Astrocyte (in vitro differentiated cells and primary cell): ENCODE measurements at places on chromosomes 1 and 21.
A peak's percentile ranks its signal among the peaks of the same experiment; 100 is the strongest.

DNA sequence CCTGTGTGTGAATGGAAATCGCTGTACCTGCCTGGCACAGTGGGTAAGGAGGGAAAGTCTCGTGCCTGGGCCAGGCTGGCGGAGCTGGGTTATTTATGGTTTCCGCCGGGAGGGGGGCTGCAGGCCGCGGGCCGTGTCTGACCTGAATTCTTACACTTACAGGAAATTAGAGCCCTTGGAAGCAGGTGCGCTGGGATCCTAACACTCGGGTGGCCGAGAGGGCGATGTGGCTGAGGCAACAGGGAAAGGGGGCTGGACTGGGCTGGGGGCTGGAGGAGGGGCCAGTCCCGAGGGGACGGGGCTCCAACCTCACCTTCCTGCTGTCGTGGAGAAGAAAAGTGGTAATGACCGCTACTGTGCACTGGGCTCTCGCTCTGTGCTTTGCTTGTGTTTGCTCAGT is 109.4 kb upstream of the WNT4 start:
- peaks cover 24% of the 10 kb centered on the region for H3K27me3 ChIP-seq
- no peak for DNase-seq
- H3K4me3 ChIP-seq = no peak overlapping the region
- no peaks in the 10 kb centered on the region for H3K36me3 ChIP-seq

DNA sequence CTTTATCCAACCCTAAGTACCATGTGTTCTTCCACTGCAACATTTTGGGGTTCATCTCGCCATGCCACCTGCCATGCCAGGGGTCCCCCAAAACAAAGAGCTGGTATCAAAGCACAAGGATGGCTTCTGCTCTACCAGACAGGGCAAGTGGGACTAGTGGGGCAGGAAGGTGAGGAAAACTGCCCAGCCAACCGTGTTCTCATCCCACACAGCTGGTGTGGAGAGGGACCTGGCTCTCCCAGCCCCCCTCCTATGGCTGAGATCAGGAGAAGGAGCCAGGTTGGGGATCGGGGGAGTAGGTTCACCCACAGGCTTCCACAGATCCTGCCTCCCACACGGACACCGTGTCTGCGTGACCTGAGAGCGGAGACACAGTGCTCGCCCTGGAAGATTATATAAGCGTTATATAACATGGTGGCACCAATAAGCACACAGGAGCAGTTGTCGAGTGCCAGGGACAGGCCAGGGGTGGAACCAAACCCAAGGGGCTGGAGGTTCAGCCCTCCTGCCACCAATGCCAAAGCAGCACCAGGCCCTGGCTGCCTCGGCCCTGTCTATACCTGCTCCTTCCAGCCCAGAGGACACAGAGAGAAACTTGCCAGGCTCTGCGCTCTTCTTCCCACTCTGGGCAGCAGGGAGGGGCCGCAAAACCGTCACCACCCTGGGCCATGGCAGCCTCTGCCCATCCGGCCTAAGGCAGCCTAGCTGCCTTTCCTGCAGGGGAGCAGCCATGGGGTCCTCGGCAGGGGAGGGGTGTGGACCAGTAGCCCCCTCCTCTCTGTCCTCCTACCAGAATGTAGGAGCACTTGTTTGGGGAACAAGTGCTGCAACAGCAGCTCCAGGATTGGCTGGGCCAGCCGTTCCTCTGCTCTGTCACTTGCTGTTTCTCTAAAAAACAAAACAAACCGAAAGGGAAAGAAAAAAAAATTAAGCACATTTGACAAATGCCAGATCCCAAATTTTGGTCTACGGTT is 43.5 kb downstream of the CD34 start:
- H3K36me3 ChIP-seq = no peaks in the 10 kb centered on the region
- no peak for DNase-seq
- H3K27ac ChIP-seq = no peak overlapping the region
- H3K27me3 ChIP-seq = no peaks in the 10 kb centered on the region

DNA sequence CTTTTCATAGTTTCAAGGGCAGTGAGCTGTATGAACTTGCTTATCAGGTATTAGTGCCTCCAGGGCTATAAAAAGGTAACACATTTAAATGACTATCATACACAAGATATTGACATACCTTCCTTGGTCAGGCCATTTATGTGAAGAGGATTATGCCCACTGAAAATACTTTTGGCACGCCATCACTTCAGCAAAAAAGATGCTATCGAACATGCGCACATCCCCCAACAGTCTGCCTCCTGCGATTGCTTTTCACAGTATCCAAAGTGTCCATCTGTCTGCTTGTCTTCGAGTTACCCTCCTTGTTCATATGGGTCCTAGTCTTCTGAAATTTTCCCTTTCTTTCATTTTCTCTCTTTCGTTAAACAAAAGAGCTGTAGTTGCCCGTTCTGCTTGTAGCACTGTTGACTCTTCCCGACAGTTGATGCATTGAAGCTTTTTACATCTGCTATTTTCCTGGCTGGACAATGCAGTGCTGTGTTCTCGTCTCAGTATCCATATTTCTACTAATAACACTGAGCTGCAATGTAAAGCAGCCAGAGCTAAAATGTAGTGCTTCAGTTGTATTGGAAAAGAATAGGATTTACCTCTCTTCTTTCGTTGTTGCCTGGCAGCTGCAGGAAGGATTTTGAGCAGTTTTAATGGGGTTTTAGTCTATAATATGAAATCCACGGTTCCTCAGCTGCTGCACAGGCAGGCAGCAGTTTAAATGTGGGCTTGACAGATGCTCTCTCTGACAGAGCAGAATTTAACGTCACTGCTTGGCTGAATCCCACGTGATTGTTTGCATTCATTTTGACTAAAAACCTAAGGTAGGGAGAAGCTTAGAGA is at the start of gene B3GALT2:
TSS of gene B3GALT2 (minus strand) at position 713 of the 831 bp plus-strand sequence. CDS start 5,051 bp downstream, outside the sequence.
- no peaks in the 10 kb centered on the region for H3K36me3 ChIP-seq
- H3K4me1 ChIP-seq = peaks cover 8% of the 10 kb centered on the region
- H3K4me3 ChIP-seq = peak within 1 kb of the TSS; percentile 56

GRCh38 chr1:223748405-223748772 is 36.0 kb downstream of the CAPN2 start:
- H3K36me3 ChIP-seq = peaks cover 74% of the 10 kb centered on the region
- no peaks in the 10 kb centered on the region for H3K27me3 ChIP-seq
- peaks cover 34% of the 10 kb centered on the region for H3K4me1 ChIP-seq
- no peak overlapping the region for H3K4me3 ChIP-seq

DNA sequence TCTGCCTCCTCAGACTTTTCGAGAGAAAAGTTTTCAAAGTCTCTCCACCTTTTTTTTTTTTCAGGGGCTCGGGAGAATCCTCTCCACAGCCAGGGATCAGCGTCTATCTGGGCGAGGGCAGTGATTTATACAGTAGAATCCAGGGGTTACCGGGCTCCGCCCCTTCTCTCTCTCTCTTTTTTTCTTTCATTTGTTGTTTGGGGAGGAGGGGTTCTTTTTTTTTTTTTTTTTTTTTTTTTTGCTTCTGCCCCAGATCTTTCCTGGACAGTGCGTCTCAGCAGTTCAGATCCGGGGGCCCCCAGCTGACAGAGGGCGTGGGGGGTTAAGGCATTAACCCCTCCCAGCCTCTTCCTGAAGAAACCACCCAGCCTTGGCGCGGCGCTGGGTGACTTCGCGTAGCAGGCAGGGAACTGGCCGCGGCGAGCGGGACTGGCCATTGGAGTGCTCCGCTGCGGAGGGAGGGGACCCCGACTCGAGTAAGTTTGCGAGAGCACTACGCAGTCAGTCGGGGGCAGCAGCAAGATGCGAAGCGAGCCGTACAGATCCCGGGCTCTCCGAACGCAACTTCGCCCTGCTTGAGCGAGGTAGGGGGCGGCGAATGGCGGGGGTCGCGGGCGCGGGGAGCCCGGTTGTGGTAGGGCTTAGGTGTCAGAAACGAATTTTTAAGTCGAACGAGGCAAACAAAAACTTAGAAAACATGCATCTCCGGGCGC is at the start of gene S1PR1:
TSS of gene S1PR1 (plus strand) at position 504 of the 713 bp plus-strand sequence. CDS start 1,966 bp downstream, outside the sequence.
- no peaks in the 10 kb centered on the region for H3K27me3 ChIP-seq
- DNase-seq = peak; percentile 38
- H3K36me3 ChIP-seq = no peaks in the 10 kb centered on the region
- peak within 1 kb of the TSS; percentile 70 for H3K4me3 ChIP-seq

DNA sequence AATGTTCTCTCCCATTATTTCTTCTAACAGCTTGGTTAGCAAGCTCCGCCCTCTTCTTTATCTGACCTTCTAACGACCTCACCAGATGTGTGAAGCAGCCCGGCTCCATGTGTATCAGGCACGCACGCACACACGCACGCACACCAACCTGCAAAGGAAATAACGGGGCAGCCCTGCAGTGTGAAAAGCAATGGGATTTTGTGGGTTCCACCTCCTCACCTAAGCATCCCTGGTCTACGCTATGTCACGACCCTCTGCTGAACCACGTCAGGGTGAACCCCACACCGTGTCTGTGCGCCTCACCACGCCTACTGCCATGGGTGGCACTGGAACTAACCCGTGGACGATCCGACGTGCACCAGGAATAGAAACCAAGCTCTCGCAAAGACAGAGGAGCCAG is 10.4 kb downstream of the SSU72 start:
- H3K27ac ChIP-seq = no peak overlapping the region
- H3K27me3 ChIP-seq = no peaks in the 10 kb centered on the region

DNA sequence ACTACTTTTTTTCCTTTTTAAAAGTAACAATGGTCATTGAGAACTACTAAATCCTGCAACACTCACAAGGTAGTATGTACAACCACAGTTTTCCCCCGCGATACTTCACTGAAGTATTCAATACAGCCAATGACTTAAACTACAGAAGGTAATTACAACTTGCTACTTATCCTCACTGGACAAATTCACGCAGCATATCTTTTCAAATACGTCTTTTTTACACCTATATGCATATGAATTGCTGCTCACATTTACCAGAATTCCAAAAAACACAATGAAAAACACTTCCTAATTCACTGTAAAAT is 12.4 kb downstream of the NRIP1 start:
- peaks cover 6% of the 10 kb centered on the region for H3K4me1 ChIP-seq
- peak overlapping the region; percentile 13 for H3K27ac ChIP-seq
- no peaks in the 10 kb centered on the region for H3K27me3 ChIP-seq
- H3K4me3 ChIP-seq = no peak overlapping the region
- no peaks in the 10 kb centered on the region for H3K36me3 ChIP-seq

DNA sequence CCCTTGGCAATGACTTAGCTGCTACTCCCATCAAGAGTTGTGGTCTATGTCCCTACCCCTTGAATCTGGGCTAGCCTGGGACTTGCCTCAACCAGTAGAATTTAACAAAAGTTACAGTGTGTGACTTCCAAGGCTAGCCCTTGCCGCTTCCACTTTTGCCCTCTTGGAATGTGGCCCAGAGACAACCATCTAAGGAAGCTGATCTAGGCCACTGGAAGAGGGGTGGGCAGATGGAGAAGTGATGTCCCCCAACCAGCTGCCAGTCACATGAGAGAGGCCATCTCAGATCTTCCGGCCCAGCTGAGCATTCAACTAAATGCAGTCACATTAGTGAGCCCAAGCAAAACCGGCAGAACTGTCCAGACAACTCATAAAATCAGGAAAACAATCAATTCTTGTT is 115.1 kb downstream of the TOMM20 start:
- no peak overlapping the region for H3K27ac ChIP-seq
- H3K36me3 ChIP-seq = no peaks in the 10 kb centered on the region
- no peak for DNase-seq
- peaks cover 35% of the 10 kb centered on the region for H3K4me1 ChIP-seq
- no peaks in the 10 kb centered on the region for H3K27me3 ChIP-seq
- no peak overlapping the region for H3K4me3 ChIP-seq

GRCh38 chr1:163013826-163014600 is 55.1 kb upstream of the RGS4 start:
- H3K4me1 ChIP-seq = no peaks in the 10 kb centered on the region
- no peaks in the 10 kb centered on the region for H3K36me3 ChIP-seq
- H3K4me3 ChIP-seq = no peak overlapping the region
- H3K27me3 ChIP-seq = no peaks in the 10 kb centered on the region
- DNase-seq = no peak
- no peak overlapping the region for H3K27ac ChIP-seq

GRCh38 chr1:24636661-24637357 is 6.3 kb upstream of the SRRM1 start:
- peaks cover 11% of the 10 kb centered on the region for H3K27me3 ChIP-seq
- H3K36me3 ChIP-seq = no peaks in the 10 kb centered on the region
- H3K27ac ChIP-seq = no peak overlapping the region
- no peak overlapping the region for H3K4me3 ChIP-seq

- DNase-seq = no peak
- H3K4me3 ChIP-seq = no peak overlapping the region
- no peaks in the 10 kb centered on the region for H3K36me3 ChIP-seq
- no peak overlapping the region for H3K27ac ChIP-seq
- H3K27me3 ChIP-seq = no peaks in the 10 kb centered on the region
Observed at GRCh38 chr1:33235521-33235920, 20.8 kb upstream of the ZNF362 start.

DNA sequence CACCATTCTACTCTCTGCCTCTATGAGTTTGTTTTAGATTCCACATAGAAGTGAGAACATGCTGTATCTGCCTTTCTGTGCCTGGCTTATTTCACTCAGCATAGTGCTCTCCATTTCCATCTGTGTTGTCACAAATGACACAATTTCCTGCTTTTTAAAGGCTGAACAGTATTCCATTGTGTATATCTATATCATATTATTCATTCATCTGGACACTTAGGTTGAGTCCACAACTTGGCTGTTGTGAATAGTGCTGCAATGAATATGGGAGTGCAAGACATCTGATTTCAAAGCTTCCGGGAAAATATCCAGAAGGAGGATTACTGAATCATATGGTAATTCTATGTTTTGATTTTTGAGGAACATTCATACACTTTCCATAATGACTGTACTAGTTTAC is 20.1 kb upstream of the DONSON start:
- H3K36me3 ChIP-seq = peaks cover 4% of the 10 kb centered on the region
- H3K27me3 ChIP-seq = no peaks in the 10 kb centered on the region
- peak overlapping the region; percentile 4 for H3K27ac ChIP-seq
- H3K4me1 ChIP-seq = no peaks in the 10 kb centered on the region
- DNase-seq = peak; percentile 6

GRCh38 chr21:42248783-42249597 is 30.1 kb downstream of the ABCG1 start:
- H3K4me3 ChIP-seq = no peak overlapping the region
- H3K27me3 ChIP-seq = peaks cover 9% of the 10 kb centered on the region
- H3K27ac ChIP-seq = no peak overlapping the region
- H3K4me1 ChIP-seq = no peaks in the 10 kb centered on the region

DNA sequence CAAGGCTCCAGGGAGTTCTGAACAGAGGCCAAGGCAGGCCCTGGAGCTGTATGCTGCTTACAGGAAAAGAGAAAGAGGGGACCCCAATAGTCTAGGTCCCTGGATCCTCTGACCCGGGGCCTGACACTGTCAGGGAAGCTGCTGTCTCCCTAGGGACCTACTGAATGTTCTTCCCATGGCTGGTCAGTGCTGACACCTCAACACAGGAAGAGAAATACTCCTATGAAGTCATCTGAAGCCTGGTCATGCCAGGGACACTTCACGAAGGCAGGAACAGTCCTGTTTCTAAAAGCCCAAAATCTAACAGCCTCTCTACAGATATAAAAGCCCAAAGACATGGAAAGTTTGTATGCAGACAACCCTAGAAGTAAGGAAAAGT is 1.7 kb upstream of the LAD1 start:
- no peak for DNase-seq
- no peaks in the 10 kb centered on the region for H3K36me3 ChIP-seq
- no peaks in the 10 kb centered on the region for H3K4me1 ChIP-seq
- no peak overlapping the region for H3K27ac ChIP-seq

- H3K4me1 ChIP-seq = peaks cover 50% of the 10 kb centered on the region
- H3K27me3 ChIP-seq = no peaks in the 10 kb centered on the region
- no peak for DNase-seq
- H3K27ac ChIP-seq = peak overlapping the region; percentile 81
- peak overlapping the region; percentile 12 for H3K4me3 ChIP-seq
Observed at GRCh38 chr1:223732993-223733798, 20.9 kb downstream of the CAPN2 start.
